ENCODE measurements at places on chromosomes 2 and 18.

GRCh38 chr18:11578799-11579198 is 30.6 kb upstream of the SLC35G4 start:
- DNase-seq, result no peak

DNA sequence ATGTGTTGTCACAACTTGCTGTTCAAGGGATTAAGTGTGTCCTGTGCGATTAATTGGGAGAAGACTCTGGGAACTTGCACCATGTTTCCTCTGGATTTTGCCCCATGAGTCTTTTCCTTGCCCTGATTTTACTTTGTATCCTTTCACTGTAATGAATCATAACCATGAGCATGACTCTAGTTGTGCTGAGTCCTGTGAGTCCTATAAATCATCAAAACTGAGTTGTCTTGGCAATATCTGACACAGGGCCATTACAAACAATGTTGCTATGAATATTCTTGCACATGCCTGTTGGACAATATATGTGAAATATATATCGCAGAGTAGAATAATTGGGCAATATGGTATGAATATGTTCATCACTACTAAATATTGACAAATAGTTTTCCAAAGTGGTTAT is 56.5 kb upstream of the COL5A2 start:
- no peak for DNase-seq

DNA sequence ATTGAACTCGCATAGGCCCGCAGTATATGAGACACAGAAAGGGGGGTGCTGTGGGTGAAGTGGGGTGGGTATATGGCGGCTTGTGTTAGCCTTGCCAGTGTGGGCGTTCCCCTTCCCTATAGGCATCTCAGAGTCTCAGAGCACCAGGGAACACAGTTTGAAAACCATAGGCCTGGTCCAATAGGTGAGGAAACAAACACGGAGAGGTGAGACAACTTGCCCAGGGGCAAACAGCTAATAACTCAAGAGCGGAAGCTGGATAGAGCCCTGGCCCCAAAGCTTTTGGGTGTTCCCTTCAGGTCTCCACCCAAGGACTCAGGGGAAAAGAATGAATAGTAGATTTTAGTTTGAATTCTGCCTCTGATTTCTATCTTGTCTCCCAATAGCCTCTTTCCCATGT is 7.9 kb downstream of the LIPG start:
- DNase-seq, result no peak

DNA sequence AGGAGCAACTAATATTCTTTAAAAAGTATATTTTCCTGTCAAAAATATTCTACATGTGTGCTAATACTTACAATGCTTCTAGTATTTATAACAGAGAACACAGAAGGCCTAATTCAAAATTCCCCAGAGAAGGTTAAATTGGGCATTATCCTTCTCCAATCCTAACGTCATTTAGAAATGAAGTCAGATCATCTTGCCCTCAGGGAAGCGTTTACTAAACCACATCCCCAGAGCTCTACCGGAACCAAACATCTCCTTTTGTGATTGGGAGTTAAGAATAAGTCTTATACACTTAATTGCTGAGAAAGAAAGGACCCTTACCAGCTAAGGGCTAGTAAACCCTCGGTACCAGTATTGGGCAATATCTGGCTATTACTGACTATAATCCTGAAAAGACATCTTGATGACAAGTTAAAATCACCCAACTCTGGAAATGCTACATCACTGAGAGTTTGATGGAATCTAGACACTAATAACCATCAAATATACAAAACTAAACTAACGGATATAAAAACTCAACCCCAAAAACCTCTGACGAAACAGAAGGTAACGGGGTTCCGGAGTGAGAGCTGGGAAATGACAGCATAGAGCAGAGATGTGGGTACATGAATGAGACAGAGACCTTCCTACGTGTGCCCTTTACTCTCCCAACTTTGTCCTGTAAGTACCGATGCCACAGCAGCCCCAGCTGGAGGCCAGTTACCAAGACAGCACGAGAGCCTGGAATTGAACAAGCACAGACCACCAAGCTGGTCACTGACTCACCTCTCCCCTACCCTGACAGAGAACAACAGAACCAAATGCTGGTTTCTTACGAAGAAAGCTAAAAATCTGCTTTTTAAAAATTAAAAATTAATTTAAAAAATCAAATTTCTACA is 35.0 kb downstream of the WDSUB1 start:
- no peak for DNase-seq

DNA sequence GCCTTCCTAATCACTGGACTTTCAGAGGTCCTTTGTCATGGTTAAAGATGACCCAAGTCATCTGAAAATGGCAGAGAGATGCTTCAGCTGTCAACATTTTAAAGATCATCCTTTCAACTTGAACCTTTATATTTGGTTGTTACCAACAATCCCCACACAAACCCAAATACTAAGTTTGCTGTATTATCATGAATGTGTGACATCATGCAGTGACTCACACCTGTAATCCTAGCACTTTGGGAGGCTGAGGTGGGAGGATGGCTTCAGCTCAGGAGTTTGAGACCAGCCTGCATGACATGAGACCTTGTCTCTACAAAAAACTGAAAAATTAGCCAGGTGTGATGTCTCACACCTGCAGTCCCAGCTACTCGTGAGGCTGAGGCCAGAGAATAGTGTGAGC is 55.2 kb upstream of the NRP2 start:
- no peak for DNase-seq

DNA sequence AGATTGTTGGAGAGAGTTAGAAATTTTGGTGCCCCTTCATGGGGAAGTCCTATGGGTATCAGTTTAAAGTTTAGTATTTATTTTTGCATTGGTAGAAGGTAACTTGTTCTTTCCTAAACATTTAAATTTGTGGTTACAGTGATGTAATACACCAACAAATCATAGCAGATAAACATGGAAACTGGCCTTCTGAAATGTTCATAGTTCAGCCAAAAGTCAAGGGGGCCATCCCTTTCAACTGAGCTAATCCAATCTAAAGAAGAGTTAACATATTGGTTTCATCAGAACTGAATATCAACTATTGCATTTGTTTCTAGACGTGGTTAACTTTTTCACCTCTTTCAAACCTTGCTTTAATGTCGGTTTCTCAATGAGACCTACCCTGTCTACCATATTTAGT is 46.3 kb downstream of the PPP1R1C start:
- no peak for DNase-seq

DNA sequence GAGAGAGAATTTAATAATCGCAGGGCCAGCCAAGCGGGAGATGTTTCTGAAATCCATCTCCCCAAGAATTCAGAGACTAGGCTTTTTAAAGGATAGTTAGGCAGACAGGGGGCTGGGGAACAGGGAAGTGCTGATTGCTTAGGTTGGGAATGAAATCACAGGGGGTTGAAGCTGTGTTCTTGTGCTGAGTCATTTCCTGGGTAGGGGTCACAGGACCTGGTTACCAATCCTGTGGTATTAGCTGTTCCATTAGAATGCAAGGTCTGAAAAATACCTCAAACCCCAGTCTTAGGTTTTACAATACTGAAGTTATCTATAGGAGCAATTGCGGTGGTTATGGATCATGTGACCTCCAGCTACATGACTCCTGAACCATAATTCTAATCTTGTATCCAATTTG is 4.6 kb downstream of the SP140 start:
- peak; percentile 6 for DNase-seq

DNA sequence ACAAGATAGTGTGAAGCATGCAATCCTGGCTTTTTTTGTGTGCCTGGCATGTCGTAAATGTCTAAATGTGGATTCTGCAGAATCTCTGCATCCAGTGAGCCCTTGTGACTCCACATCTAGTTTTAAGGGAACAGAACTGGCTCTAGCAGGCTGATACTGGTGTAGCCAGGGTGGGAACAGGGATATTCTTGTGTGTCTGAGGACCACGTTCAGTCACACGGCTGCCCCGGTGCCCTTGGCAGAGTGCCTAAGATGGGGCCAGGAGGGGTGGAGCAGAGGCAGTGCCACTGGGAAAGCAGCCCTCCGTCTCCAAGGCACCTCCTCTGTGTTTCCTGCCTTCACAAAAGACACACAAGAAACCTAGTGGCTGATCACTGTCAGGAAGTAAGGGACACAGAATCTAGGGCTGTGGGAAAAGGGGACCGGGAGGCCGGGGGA is 91.5 kb upstream of the PARD3B start:
- DNase-seq, result no peak

DNA sequence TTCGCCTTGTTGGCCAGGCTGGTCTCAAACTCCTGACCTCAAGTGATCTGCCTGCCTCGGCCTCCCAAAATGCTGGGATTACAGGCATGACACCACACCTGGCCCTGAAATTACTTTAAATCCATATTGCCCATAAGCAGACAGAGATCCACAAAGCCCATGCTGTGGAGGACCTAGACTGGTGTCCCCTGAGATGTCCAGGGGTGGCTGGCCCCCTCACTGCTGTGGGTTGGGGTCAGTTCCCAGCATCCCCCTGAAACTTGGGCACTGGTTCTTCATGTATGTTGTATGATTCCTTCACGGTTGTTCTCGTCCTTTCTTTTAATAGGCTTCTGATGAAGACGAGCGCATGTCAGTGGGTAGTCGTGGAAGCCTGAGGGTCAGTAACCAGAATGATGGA is 78.1 kb upstream of the RBM44 start:
- DNase-seq, result no peak

DNA sequence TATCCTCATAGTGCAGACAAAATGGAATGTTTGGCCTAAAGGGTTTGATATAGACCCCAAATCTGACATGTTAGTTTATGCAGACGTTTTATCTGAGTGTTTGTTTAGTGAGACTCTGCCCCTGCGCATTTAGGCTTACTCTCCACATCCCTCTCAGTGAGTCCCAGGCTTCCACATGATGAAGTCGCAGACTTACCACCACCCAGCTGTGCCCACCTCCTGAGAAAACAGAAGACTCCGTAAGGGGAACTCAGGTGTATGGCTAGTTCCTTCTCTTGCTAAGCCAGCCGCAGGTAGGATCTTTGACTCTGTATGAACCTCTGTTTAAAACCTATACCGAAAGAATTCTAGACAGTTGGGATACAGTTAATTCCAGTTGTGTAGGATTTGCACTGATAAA is 272.6 kb downstream of the PTGR3 start:
- no peak for DNase-seq

Measured in fibroblast of the conjunctiva (primary cell).